Stimulated activated CD8-positive, alpha-beta memory T cell treated with anti-CD3 and anti-CD28 coated beads, Interleukin-4, amount 100 ng/mL, for 1 hour (primary cell): ENCODE measurements at places on chromosomes 12 and 14.

- no peak for DNase-seq
These were observed 220.0 kb downstream of the NEDD1 start for GRCh38 chr12:97127061-97127460.

GRCh38 chr12:125142601-125143000, 77.4 kb downstream of the AACS start:
- DNase-seq, result no peak

- no peak for DNase-seq
These were observed 10.4 kb upstream of the SLC6A12 start for GRCh38 chr12:224330-224729.

- no peak for DNase-seq
These were observed 214.1 kb downstream of the ANO2 start for GRCh38 chr12:5730962-5731361.

DNA sequence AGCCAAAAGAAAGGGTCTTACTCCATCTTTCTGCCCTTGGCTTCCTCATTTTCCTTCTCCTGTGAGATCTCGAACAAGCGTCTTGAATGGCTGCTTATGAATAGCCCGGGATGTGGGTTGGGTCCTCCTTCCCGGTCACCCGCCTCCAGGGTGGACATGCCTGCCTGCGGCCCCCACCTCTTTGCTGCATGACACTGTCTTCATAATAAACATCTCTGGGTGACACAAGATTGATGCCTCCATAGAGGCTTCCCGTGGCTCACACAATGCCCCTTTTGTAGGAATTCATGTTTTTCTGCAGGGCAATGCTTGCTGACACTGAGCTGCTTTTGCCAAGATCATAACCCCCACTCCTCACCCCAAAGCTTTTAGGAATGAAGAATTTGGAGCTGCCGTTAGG, 125.9 kb downstream of the ZNF664 start:
- DNase-seq, result no peak

DNA sequence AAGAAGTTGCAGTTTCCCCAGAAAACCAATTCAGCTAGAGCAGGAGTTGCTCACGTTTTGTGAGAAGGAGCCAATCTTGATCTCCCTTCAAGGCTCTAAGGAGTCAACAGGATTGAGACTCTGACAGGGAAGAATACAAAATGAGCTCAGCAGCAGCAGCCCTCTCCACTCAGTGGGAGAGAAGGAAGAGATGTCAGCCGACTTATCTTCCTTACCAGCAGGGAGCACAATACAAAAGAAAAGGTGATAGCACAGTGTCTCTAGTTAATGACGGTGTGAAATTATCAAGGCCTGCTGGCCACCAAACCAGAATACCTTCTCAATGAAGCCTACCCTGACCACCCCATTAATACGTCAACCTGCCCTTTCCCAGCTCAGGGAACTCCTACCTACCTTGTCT, 223.6 kb upstream of the TMPO start:
- DNase-seq, result no peak

DNA sequence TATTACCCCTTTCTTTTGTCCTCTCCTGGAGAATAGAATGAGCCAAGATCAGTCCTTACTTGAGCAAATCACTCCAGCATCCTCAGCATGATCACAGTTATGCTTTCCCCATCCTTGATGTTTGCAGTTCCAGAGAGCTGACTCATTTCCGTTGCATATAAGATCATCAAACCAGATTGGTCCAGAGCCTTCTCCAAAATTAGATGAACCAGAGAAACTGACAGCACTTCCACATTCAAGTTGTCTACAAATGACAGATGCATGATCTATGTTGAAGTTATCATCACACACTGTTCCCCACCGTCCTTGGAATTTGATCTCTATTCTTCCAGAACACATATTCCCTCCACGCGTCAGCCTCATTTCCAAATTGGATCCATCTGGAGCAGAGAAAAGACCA, 4.8 kb downstream of the CD163 start:
- no peak for DNase-seq
